ENCODE measurements at places on chromosomes 3 and 15.
A peak's percentile ranks its signal among the peaks of the same experiment; 100 is the strongest.

- no peak for DNase-seq
These were observed 79.2 kb upstream of the ABHD17C start for GRCh38 chr15:80615783-80616391.

GRCh38 chr15:67967871-67968431, 86.2 kb upstream of the PIAS1 start:
- DNase-seq = peak; percentile 21

GRCh38 chr3:187734841-187735240, 10.4 kb downstream of the BCL6 start:
- DNase-seq = no peak

- no peak for DNase-seq
These were observed 18.3 kb downstream of the CALML4 start for GRCh38 chr15:68186671-68187397.

DNA sequence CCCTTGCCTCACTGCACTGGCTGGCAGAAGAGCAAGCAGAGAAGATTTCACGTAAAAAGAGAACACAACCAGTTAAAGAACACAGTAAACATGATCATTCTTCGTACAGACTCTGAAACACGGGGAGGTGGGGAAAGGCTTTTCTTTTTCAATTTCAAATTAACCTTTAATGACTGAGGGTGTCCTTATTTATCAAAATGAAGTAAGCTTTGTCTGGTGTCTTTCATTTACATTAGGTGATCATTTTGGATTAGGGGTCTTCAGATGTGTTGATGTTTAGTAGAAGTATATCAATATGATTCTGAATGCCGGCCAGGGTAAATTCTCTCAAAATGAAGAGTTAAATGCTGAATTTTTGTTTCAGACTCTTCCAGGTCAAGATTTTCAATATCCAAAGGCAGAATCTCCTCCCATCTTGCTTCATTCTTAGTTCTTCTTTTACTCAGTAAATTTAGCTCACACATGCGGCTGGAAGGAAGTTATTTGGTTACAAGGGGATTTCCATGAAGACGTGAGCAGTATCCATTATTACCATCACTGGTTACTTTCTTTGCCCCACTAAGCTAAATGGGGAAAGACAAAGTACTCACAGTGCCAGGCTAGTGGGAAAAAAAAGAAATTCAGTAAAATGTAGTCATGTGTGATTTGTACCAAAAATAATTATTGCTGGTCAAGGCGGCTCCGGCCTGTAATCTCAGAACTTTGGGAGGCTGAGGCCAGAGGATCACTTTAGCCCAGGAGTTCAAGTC, 272.2 kb upstream of the NR2F2 start:
- DNase-seq = no peak

GRCh38 chr3:4889896-4890295, 89.3 kb upstream of the BHLHE40 start:
- no peak for DNase-seq

- no peak for DNase-seq
These were observed 25.0 kb downstream of the FHIT start for GRCh38 chr3:61226166-61226686.

DNA sequence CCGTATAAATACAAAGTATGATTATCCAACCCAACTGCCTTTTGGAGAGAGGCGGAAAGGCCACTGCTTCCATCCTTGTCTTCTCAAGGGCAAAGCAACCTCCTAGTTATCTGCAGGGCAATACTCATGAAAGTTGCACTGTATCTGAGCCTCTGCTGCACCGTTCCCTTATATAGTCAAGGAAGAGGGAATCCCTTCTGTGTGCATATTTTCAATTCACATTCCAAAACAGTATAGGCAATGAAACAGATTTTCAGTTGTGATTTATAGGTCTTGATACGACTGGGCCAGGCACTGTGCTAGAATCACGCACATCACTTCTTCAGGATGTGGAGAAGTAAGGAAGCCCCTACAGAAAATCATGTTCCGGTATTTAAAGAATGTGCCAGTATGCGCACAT, 455.7 kb downstream of the FOXP1 start:
- no peak for DNase-seq

DNA sequence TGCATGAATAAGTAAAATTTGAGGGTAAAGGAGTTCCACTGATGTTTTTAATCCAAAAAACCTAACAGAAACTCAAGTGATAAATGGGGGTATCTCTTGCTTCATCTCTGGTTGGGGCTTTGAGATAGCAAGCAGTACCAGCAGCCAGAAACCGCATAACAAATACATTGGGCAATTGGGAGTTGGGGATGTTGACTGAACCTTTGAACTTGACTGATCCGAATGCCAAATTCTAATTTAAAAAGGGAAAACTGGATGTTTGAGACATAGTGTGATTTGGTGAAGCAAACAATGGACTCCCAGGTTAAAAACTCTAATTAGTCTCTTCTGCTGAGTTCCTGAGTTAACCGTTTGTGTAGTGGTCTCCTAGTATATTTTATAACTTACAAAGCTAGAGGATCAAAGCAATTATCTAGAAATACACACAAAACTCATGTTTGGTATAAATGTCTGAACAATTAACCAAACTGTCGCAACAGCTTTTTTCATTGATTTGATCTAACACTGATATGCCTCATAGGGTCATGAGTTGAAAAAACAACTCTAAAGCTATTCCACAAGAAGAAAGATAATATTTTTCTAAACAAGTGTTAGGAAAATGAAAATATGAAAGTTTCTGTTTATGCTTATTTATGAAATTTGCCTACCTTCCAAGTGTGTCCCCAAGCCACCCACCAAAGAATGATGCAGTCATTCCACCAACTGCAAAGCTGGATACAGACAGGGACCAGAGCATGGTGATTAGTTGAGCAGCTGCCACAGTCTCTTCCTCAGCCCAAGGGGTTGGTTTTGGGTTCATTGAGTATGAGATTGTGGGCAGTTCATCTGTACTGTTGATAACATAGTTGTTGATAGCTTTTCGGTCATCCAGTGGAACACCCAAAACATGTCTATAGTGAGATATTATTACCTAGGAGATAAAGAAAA, 12.4 kb downstream of the SLC2A2 start:
- DNase-seq = no peak

GRCh38 chr3:168249550-168250414, 154.1 kb upstream of the GOLIM4 start:
- no peak for DNase-seq

- no peak for DNase-seq
These were observed 25.1 kb downstream of the KBTBD12 start for GRCh38 chr3:127940116-127940515.

DNA sequence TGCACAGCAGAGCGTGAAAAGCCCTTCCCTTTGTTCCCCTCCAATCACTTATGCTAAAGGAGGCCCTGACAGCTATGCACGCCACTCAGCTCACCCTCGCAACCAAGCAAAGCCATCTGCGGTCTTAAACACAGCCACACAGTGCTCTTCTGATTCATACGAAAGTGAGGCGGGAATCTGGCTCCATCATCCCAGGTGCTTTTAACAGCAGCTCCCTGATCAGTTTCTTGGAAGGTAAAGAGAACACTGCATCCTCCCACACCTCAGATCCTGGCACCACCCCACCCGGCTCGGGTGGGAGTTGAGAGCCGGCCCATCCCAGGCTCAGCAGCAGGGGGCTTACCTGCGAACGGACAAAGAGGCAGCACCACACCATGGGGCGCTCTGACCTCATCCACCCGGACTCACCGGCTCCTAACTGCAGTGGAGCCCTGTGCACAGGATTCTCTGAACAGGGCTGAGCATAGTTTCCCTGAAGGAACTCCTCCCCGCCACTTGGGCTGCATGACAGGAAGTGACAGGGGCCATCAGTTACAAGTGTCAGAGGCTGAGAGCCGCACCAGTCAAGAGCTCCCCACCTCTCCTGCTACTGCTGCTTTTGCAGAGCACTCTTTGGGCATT, 114.3 kb upstream of the ARHGEF3 start:
- DNase-seq = peak; percentile 63

GRCh38 chr15:98873441-98874218, 134.0 kb downstream of the PGPEP1L start:
- no peak for DNase-seq

DNA sequence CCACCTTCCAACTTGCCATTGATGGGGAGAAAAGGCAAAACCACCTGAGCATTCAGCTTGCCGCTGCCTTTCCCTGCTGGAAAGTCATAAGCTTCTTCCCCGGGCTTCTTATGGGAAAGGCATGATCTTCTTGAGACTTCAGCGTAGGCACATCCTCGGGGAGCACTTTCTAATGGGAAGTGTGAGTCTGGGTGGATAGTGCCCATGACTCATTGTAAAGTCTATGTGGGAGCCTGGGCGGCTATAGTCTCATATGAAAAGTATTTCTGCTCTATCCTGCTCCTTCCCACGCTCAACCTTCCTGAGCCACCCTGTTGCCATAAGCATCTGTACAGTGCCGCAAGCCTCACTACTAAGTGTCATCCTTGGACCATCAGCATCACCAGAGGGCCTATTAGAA, 309.9 kb upstream of the THBS1 start:
- no peak for DNase-seq

DNA sequence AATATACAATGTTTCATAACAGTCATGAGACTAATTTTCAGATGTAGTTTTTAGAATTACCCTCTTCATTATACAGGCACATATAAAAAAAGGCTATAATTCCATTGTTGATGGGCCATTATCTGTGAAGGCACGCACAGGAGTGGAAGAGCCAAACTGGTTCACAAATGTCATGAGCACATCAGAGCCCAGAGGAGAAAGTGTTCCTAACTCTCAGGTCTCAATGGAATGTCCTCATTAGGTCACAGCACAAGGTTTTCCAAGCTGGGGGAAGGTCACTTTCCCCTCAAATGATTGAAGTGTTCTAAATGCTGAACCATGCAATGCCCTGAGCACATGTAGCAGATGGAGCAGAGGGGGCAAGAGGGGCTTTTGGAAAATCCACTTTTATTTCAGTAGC, 41.2 kb downstream of the GJD2 start:
- no peak for DNase-seq

DNA sequence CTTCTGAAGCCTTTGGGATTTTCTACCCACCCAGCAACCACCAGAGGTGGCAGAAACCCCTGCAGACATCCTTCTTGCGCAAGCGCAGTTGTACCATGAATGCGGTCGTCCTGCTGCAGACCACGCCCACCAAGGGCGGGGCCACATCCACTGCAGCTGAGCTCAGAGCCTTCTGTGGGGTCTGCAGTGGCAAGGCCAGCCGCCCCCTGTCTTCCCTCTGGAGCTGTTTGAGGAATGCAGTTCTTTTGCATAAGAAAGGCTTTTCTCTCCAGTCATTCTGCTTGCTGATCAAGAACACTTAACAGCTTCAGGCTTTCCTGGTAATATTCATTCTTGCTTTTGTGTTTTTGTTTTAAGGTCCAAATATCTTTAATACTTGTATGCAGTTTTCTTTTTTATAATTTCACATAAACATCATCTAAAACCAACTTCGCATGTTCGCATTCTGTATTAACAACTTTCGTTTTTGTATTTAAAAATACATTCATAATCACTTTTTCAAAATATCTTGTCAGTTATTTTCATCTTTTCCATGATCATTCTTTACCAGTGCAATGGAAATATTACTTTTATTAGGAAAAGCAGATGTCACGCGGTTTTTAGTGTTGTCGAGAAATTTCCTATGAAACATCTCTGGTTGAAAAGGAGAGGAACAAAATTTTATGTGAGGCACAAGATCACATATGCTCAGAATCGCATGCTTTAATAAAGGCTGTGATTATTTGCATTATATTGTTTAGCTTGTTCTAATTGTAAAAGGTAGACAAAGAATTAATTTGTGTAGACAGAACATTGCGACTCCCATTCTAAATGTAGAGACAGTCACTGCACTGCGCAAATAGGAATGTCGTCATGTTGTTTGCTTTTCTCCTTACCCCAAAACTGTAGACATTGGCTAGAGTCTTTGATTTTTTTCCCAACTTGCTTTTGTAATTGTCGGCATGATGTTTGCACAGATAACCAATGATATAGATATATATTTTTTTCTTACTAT, 98.1 kb upstream of the SNRPN start:
- no peak for DNase-seq

DNA sequence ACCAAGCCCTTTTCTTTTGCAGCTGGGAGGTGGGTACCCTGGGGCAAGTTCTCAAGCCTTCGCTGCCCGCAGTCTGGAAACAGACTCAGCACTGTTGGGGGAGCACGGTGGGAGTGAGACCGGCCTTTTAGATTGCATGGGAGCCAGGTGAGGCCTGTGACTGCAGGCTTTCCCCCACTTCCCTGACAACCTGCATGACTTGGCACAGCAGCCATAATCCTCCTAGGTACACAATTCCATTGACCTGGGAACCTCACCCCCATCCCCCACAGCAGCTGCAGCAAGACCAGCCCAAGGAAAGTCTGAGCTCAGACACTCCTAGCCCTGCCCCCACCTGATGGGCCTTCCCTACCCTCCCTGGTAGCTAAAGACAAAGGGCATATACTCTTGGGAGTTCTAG, 52.2 kb upstream of the CCDC80 start:
- DNase-seq = no peak

- no peak for DNase-seq
These were observed 27.7 kb upstream of the MFSD1 start for GRCh38 chr3:158773845-158774830.

- DNase-seq = no peak
These were observed 24.9 kb upstream of the THRB start for GRCh38 chr3:24519368-24520100.

GRCh38 chr3:138070006-138070405, 45.4 kb downstream of the DZIP1L start:
- DNase-seq = no peak

GRCh38 chr3:194592798-194593752, 40.1 kb downstream of the TMEM44 start:
- DNase-seq = no peak

DNA sequence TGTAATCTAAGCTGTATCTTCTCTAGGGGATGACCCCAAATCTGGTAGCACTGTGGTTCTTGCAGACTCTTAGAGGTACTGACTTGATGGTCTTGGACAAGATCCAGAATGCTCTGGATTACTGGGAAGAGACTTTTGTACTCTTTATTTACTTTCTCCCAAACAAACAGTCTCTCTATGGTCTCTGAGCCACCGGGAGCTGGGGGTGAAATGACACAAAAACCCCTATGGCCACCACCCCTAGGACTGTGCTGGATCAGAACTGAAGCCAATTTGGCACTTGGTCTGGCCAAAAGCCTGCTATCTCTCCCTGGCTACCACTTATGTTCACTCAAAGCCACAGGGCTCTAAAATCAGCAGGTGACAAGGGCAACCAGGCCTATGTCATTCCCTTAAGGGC, 50.2 kb upstream of the SI start:
- DNase-seq = no peak

- DNase-seq = no peak
These were observed 34.2 kb upstream of the SIAH2 start for GRCh38 chr3:150797155-150797554.

DNA sequence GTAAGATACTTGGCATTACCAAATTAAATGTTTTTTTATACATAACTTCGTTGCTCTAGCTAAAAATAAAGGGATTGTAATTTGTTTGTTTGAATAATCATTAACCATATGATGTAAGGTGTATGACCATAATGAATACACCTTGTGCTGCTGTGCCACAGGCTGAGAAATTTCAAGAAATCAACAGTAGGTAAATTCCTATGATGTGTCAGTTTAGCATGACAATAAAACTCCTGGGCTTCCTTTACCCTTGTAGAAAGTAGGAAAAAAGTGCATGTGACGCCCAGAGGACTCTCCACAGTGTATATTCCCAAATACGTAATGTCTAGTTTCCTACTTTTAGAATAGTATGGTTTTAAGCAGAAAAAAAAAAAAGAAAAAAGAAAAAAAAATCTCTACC, 208.1 kb downstream of the SATB1 start:
- DNase-seq = no peak

- no peak for DNase-seq
These were observed 71.4 kb upstream of the PSMD6 start for GRCh38 chr3:64094713-64095079.

- no peak for DNase-seq
These were observed 40.8 kb upstream of the THBS1 start for GRCh38 chr15:39539973-39540558.
